ENCODE measurements at places on chromosomes 11 and 22. TPM values are rescaled to one million over a fixed set of nuclear protein-coding genes. Genes with fewer than 3 reads are reported as not detected.

The AQP11 gene
- total RNA-seq = 1.3 TPM

The TBX1 gene
- 5.7 TPM for total RNA-seq

The TMEM45B gene
- total RNA-seq = not detected

The CABP7 gene
- 0.25 TPM for total RNA-seq

The GRIA4 gene
- total RNA-seq = not detected

The ACTN3 gene
- total RNA-seq = not detected

The DEPDC5 gene
- 5.3 TPM for total RNA-seq

All from A549 treated with ZK216348 at 1 μM for 4 hours (cell line).